Panc1 (cell line): ENCODE measurements at places on chromosomes 5 and 9.
A peak's percentile ranks its signal among the peaks of the same experiment; 100 is the strongest.

DNA sequence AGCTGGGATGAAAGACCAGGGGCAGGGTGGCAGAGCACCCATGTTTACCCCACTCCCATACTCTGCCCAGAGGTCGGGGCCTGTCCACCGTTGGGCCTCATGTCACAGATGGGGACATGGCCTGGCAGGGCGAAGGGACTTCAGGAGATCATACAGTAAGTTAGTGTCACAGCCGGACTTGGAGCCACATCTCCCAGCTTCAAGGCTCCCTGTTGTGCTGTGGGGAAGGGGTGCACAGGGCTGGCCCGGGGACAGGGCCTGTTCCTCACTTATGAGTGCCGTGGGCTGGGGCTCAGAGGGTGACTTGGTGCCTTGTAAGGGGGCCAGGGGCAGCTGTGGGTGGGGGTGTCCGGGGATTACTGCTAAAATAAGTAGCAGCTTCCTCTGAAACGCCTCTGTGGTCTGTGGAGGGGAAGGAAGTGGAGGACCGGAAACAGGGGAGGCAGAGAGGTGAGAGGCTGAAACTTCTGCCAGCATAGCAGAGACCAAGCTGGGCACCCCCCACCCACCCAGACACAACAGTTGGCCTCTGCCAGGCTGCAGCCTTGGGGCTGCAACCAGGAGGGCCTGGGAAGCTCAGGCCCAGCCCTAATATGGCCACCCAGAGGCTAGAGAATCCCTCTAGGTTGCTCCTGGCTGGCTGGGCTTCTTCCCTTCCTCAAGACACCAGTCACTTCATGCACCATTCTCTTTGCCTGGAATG lies 41.1 kb upstream of the NEK6 start:
- DNase-seq, result no peak

DNA sequence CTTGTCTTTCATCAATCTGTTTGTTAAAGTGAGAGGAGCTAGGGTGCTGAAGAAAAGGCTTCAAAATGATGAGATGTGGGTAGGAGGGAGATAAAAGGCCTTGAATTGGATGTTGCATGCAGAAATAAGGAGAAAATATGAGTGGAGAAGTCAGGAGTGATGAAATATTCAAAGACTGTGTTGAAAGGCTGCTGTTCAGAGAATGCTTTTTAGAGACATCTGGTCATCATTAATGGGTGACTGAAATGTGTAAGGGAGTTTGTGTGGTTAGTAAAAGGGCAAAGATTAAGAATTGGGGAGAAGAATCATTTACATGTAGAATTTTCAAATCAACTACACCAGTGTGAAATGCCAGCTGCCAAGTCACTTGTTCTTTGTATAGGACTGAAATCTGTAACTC lies 383.9 kb downstream of the MAT2B start:
- DNase-seq, result no peak

DNA sequence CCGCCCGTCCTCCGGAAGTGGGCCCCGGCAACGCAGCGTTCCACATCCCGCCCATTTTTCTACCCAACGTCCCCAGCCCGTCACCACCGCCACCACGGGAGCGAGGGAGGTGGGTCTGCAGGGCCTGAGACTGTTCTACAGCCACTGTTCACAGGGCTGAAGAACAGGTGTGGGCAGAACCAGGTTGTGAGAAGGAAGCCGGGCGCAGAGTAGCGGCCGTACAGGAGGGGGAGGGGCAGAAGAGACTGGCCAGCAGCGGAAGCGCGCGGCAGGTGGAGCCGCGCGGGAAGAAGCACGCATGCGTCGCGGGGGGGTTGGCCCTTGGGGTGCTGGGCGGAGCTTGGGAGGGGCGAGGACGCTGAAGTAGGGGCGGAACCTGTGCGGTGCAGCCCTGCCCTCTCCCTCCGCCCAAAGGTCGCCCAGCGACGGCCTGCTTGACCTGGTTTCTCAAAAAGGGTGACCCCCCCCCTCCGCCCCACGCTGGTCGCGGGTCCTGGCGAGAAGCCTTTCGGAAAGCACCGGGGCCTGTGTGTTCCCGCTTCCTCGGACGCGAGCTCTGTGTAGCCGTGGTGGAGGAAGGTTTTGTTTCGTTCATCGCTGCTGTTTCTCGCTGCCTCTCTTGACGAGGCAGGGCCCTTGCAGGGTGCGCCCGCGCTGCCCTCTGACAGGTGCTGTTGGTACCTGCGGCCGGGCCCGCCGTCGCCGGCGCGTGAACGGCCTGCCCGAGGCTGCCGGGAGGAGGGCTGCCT lies 7.8 kb upstream of the MGAT1 start:
- DNase-seq, result peak; percentile 86

DNA sequence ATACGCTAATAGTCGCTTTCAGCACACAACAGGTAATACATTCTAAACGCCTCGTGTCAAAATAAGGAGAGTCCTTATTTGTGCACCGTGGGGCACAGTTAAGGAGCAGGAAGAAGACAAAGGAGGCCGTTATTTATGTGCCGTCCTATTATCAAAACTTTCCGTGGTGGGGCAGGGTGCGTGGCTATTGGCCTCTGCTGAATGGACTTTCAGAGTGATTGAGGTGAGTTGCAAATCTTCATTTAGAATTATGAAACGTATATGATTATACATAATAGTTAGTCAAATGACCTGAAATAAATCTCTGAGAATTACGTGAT lies 833 bp downstream of the C5orf24 start:
- DNase-seq, result no peak

DNA sequence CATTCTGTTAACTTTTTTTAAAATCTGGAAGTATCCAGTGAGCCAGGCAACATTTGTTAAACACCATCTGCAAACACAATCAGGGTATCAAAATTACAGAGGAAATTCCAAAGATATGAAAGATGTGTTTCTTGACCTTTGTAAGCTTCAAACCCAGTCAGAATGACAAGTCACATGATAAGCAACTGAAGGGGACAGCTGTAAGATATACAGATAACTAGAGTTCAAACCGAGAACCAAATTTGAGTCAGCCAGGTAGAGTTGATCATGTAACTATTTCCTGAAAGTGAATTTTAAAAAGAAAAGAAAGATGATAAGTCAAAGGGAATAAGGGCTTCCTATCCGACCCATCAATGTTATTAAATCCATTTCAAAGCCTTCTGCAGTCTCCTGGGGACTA lies 196.2 kb downstream of the DEPDC1B start:
- DNase-seq, result no peak

DNA sequence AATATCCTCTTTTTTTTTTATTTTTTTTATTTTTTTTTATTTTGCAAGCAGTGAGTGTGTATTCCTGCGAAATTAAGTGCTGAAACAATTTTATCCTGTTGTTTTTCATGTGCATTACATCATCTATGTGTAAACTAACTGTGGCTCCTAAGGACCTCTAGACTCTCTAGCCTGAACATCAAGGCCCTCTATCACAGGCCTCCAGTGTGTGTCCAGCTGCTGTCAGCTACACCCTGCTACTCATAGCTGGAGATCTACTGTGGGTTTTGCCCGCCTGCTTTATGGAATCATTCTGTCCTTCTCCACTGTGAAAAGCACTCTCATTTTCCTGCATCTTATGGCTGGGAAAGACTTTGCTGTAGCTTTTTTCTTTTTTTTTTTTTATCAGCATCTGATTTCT lies 157.8 kb downstream of the KCTD16 start:
- no peak for DNase-seq

GRCh38 chr9:13429301-13430190 lies 150.1 kb upstream of the MPDZ start:
- no peak for DNase-seq

DNA sequence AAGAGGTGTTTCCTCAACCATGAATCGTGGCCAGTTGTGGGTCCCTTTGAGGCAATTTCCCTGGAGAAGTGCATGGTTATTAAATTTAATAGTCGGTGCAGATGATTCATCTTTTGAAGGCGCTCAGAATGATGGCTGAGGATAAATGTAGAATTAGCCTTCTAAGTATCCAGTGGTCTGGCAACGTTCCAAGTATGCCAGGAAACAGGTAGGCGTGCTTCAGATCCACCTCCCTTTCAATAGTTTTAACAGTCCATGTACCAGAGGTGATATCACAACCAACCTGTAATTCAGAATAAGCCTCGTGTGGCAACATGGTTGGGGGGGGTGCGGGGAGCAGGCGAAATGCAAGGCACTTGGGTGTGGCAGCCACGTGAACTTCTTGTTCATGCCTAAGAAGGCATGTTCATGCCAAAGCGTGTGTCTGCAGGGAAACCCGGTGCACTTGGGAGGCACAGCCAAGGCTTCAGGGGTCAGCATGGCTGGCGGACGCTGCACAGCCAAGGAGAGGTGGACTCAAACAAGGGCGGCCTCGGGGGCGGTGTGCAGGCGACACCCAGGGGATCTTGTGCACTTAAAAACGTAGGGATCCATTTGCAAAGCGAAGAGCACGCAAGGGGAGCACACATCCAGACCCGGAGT lies 5.2 kb upstream of the NKD2 start:
- DNase-seq, result no peak

DNA sequence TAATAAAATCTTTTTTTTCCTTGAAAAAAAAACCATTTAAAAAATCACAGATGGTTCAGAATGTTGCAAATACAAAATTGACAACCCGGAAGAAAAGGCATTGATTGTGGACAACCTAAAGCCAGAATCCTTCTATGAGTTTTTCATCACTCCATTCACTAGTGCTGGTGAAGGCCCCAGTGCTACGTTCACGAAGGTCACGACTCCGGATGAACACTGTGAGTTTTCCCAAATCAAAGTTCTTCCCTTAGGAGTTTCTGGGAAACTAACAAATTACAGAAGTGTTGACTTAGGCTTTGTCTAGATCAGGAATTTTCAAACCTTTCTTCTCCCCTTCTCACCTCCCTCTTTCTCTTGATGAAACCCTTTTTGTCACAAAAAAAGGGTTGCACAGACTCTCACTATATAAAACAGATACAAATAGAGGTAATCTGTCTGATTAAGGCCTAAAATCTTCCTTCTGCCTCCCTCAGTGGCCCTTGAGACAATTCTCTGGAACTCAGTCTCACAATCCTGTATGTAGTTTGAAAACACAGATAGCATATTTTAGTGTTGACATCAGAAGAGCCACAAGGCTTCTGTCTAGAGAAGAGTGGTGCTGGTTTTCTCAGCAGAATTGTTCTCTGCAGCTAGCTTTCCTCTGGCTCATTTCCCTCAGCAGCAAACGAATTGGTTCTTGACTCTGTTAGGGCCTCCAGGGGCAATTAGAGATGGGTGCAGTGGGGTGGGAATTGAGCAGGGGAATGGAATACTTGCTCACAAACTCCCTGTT lies 79.5 kb downstream of the OSMR start:
- no peak for DNase-seq

DNA sequence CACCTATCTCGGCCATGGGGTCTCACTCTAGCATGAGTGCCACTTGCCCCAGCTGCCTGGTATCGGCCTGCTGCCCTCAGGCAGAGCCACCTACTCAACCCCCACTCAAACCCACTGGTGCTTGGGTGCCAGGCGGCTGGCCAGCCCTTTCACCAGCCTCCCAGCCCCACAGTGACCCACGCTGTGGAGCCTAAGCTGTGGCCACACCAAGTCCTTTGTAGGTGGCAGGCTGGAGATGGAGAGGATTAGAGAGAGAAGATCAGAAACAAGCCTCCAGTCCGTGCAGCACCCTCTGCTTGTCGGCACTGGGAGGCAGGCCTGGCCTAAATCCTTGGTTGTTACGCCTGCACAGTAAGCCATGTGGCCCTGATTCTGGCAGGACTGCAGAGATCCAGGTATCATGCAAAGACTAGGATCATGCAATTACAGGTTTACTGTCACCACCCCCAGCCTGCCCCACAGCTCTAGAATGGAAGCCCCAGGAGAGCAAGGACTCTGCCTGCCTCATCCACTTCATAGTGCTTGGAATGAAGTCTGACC lies 171.7 kb downstream of the COL23A1 start:
- no peak for DNase-seq

- no peak for DNase-seq
Observed at GRCh38 chr5:31319335-31319734, 125.8 kb downstream of the CDH6 start.

- DNase-seq, result no peak
Observed at GRCh38 chr5:126066836-126067235, 356.4 kb upstream of the GRAMD2B start.

- DNase-seq, result no peak
Observed at GRCh38 chr9:82612942-82613341, 450.0 kb downstream of the RASEF start.

GRCh38 chr9:84940294-84940693 lies 270.8 kb downstream of the NTRK2 start:
- DNase-seq, result no peak

- no peak for DNase-seq
Observed at GRCh38 chr5:78527054-78527859, 121.3 kb downstream of the LHFPL2 start.

- no peak for DNase-seq
Observed at GRCh38 chr9:20549053-20549452, 73.2 kb downstream of the MLLT3 start.

DNA sequence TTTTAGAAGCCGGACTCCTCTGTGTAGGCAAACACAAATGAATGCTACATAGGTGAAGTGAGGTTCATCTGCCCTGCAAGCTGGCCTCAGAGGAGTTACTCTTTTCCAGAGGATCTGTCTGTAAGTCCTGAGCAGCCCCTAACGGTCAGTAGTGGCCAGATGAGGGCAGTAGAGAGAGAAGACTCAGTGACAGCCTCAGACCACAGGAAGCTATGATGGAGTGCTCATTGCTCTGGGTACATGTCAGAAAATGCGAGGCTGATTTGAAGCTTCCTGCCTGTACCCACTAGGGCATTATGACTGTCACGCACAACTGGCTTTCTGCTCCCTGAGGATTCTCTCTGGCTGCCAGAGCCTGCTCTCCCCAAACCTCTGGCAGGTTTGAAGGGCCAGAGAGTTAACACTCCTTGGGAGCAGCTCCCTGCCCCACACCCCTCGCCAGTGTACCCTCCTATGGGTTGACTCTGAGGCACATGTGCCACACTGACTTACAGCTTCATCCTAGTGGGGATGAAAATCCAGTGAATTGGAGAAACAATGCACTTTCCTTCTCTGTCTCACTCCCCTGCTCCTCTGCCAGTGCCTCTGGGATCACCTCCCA lies 141.5 kb downstream of the GABRG2 start:
- DNase-seq, result peak; percentile 2

DNA sequence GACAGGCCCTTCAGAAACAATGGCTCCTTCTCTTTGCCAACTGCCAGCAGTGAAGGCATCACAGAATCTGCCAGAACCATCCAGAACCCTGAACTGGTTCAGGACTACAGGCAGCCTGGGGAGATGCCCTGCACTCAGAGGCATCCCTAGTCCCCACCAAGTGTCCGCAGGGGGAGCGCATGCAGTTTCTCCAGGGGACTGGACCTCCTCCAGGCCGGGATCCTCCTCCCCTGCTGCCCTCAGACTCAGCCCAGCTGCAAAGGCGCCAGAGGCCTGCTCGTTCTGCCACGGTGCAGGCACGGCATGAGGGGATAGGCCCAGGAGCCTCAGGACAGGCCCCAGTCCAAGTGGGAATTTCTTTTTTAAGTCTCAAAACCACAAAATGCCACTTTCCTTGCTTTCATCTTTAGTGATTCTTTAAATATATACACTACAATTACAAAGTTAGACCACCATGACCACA lies 72.0 kb downstream of the SEMA4D start:
- no peak for DNase-seq
